Spleen (tissue), 13 donors: ENCODE measurements at places on chromosomes 4 and X.

DNA sequence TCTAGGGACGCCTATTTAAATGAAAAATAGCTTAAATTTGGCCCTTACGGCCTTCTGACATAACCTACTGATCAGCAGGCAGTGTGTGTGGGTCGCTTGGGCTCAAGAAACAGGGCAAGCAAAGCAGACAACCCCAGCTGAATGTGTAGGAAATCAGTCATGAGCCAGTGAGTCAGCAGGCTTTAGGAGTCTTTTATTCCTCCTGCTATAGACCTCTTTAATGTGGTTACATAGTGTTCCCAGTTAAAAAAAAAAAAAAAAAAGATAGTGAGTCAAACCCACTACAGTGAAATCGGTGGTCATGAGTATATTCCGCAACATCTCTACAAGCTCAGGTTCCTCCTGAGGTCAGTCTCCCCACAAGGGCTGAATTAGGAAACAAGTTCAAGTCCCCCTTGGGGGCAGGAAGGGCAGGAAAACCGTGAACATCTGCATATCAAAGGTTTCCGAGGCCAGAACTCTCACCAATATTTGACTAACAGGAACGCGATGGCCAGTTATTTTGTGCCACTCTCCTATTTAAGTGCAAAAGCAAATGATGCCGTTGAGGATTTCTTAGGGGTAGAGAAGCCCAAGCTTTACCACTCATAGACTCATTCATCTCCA, 32.7 kb downstream of the ACSL1 start:
- DNase-seq = peak; percentile 28

DNA sequence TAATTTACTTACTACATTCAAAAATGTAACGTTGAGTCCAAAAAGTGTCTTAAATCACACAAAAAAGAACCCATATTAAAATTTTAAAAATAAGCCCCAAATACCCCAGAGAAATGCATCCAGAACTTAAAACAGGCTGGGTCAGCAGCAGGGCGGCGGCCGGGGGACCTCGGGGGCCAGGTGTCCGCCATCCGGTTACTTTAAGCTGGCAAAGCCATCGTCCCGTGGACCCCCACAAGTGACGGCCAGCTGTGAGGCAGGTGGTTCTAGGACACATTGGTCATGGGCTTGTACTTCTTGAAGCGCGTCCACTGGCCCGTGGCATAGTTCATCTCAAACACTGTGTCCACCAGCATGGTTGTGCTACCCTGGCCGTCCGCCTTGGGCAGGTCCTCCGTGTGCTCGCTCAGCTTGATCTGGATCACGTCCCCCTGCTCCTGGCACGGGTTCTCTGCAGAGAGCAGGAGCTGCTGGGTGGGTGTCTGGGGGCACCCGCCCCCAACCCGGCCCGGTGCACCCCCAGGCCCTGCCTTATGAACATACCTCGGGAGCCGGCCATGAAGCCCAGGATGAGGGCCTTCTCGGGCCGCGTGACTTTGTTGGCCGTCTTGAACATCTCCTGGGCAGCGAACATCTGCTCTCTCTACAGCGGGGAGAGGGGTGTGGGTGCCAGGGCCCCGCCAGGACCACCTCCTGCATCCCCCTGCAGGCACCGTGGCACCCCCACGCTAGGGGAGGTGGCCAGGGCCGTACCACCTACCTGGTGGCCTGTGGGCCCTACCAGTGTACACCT, 25.5 kb downstream of the NELFA start:
- DNase-seq = peak; percentile 73

GRCh38 chrX:111114806-111115205, 18.8 kb downstream of the PAK3 start:
- DNase-seq = no peak

DNA sequence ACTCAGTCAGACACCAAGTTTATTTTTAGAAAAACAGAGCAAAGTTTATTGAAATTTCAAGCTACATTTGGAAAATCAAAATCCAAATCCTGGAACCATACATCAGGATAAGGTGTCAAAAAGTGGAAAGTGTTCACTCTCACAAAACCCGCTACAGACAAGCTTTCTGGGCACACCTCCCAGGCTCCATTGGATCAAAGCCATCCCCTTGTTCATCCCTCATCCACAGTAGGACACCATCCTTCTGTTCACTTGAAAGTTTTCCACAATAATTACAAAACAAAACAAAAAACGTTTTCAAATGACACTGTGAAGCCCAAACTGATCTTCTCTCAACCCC, 62.4 kb downstream of the TSC22D3 start:
- DNase-seq = no peak

GRCh38 chr4:68469482-68469881, 22.2 kb downstream of the TMPRSS11E start:
- DNase-seq = no peak

DNA sequence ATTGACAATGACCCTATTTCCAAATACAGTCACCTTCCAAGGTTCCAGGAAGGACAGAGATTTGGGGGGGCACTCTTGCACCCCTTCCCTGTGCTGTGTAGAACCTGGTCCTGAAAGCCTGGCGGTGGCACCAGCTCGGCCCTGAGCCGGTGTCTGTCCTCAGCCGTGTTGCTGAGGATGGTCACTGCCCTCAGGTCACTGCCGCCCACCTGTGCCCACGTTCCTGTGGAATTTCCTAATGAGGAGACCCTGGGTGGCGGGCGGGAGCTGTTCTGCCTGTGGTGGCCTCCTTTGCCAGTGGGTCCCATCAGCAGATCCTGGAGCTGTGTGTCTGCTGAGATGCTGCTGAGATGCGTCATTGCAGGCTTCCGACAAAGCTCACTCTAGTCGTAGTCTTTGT, 32.9 kb downstream of the NELFA start:
- DNase-seq = peak; percentile 32
